Stimulated activated CD4-positive, alpha-beta T cell treated with anti-CD3 and anti-CD28 coated beads, Interleukin-1b, Interleukin-23, amount 100 ng/mL, for 48 hours (primary cell): ENCODE measurements at places on chromosomes 6 and 20.

DNA sequence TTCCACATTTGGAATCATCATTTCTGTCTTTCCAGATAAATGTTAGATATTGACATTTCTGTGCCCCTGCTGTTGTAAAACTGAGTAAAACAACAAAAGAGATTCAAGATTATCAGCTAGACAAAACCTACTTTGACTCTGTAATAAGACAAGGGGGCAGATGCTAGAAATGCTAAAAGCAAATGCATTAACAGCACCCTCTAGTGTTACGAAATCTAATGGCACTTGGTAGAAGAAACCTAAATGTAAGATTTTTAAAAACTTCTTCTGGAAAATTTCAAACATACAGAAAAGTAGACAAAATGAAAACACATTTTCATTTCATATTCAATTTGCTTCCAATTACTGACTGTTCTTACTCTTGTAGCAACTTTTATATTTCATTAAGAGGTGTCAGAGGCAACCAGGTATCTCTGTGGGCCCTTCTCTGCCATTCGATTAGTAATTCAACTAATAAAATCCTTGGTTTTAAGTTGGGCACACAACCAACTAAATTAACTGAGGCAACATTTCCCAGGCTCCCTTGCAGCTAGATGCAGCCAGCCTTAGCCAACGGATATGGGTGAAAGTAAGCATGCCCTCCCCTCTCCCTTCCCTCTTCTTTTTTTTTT lies 45.0 kb downstream of the SLC23A2 start:
- no peak for DNase-seq

DNA sequence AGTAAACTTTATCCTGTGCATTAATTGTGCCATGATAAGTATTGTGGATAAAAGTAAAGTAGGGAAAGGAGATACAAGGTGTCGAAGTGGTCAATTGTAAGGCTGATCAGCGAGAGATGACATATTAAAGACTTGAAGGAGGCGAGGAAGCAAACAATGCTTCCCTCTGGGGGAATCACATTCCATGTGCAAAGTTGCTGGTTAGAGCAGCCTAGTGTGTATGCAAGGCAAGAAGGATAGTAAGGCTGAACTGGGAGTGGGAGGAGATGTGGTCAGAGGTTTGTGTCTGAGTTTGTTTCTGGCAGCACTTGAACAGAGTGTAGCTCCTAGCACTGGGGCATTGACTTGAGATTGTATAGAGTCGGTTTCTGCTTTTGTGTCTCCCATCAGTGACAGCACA lies 122.9 kb downstream of the SLC35F1 start:
- DNase-seq: no peak

DNA sequence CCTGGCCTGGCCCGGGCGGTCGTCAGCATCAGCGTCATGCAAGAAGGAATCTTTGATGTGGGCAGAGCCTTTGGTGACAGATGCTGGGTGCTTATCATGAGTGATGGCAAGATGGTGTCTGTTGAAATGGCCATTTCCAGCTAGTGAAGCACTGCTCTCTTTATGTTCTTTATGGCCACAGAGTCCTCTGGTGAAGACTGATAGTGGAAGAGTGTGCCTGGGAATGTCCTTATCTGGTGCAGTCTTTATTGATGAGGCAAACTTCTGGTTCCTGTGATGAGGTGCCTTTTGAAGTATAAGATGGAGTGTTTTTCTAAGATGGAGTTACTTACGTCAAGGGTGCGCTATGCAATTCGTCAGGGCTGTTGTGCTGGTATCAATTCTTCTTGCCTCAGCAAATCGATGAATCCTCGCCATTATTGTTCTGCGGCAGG lies 22.6 kb upstream of the CCR6 start:
- DNase-seq: no peak

GRCh38 chr6:154515826-154516225 lies 5.3 kb upstream of the CNKSR3 start:
- no peak for DNase-seq
